ENCODE measurements at places on chromosomes 3 and 15.

DNA sequence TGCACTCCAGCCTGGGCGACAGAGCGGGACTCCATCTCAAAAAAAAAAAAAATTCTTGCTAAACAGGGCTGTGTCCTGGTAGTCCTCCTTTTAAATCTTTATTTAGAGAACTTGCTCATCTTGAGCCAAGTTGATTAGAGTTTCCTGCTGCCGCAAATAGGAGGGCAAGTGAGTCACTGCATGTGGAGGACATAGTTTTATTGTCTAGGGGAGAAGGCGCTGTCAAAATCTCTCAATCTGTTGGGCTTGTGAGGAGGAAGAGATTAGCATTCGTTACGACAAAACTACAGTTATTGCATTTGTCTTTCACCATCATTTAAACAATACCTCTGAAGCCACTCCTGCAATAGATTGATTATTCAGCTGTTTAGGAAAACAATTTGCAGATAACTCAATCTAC, 11.5 kb downstream of the MUC4 start:
- DNase-seq = no peak

DNA sequence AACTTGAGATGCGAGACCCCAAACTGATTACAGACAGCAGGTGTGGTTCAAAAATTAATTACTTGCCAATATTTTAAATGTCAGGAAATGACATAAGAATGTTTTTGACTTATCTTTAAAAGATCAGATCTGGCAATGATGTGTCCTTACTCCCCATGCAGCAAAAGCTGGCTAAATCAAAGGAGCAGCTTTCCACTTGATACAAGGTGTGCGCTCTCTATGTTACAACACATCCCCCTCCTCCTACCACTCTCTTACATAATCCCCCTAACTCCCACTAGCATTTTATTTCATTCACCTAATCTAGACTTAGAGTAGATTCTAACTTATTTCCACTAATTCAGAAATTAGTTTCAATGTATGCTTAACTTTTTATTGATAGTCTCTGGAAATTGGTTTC, 609.0 kb downstream of the GRM7 start:
- no peak for DNase-seq

DNA sequence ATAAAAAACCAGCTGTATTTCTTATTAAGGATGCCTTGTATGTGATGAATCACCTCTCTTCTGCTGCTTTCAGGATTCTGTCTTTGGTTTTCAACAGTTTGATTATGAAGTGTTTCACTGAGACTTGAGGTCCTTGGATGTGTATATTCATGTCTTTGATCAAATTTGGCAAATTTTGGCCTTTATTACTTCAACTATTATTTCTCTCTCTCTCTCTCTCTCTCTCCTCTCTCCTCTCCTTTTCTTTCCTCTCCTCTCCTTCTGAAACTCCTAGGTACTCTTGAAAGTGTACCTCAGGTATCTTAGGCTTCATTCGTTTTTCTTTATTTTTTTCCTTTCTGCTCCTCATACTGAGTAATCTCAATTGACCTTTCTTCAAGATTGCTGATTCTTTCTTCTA, 43.3 kb downstream of the LSM3 start:
- no peak for DNase-seq

DNA sequence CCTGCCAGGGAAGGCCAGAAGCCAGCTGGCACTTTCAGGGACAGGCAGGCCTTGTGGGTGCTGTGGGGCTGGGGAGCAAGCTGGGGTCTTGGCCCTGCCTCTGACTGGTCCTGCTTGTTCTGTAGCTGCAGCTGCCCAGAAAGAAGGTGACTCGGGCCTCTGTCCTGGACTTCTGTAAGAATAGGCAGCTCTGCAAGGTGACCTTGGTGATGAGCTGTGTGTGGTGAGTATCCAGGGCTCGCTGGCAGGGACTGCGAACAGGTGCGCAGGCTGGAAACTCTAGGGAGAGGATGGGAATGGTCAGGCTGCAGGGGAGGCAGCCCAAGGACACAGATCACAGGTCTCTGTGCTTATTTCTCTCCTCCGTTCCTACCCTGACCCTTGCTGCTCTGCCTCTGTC, 31.2 kb downstream of the SLC22A14 start:
- no peak for DNase-seq

DNA sequence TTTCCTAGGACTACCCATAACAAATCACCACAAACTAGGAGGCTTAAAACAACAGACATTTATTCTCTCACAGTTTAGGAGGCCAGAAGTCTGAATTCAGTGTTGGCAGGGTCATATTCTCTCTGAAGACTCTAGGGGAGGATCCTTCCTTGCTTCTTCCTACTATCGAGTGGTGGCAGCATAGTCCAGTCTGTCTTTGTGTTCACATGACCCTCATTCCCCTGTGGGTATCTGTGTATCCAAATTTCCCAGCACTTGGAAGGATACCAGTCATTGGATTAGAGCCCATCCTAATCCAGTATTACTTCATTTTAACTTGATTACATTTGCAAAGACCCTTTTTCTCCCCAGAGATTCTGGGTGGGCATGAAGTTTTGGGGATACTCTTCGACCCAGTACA, 63.8 kb downstream of the GMPS start:
- DNase-seq = peak; percentile 53

DNA sequence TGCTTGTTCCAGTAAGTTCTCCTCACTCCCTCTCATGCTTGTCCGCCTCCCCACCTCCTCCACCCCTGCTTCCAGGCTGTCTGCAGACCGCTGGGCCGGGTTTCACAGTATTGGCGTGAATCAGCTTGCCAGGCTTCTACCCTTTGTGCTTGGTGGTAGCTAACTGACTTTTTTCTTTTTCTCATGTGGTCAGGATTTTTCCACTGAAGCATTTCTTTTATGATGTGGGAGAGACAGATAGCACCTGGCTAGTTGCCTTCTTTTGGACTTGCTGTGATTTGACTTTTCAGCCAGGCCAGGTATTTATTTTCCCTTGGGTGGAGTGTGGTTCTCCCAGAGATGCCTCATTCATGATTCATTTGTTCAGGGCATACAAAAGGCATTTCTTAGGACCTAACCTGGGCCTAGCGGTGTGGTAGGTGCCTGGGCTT, 60.6 kb downstream of the ST6GAL1 start:
- peak; percentile 66 for DNase-seq

DNA sequence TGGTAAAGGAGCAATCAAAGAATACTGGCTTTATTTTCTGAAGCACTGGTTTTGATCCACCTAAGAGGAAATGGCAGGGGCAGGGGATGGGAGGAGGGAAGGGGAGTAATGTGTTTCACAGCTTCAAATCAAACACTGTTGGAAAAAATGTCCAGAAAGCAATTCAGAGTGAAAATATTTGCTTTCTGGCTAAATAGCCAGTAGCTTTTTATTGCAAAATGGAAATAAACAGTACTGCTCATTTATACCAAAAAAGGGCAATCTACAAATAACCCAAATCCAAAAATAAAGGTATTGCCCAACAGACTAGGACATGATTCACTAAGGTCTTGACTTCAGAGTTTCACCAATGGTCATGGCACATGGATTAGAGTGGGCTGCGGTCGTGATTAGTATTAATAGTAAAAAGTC, 279.3 kb upstream of the THBS1 start:
- DNase-seq = peak; percentile 73

DNA sequence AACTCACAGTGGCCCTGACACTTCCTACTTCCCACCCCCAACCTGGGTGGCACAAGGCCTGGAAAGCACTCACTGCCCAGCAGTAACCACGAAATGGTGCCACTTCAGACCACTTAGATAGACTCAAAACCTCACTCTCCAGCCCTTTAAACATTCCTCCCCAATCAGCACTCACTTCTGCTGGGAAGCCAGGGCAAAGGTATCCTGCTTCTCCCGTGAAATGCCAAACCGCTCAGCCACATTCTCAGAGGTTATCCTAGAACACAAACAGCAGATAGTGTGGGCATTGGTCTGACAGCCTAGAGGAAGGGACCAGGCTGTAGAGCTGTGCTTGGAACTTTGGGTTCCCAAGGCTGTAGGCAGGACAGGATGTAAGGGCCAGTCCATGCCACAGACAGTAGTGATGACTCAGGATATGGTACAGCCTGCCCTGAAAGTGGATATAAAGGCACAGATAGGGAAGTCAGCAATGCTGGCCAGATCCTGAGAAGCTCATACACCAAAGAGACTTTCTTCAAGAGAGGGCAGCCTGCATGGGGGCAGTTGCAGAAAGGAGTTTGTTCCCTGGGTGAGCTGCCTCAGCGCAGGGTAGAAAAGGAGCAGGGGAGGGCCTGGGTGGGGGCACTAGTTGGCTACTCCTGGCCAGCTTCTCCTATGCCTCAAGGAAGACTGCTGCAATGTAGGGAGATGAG, 9.2 kb downstream of the ACAA1 start:
- DNase-seq = no peak

All from choroid plexus epithelial cell (primary cell).